ENCODE measurements at places on chromosomes 7 and 10.

DNA sequence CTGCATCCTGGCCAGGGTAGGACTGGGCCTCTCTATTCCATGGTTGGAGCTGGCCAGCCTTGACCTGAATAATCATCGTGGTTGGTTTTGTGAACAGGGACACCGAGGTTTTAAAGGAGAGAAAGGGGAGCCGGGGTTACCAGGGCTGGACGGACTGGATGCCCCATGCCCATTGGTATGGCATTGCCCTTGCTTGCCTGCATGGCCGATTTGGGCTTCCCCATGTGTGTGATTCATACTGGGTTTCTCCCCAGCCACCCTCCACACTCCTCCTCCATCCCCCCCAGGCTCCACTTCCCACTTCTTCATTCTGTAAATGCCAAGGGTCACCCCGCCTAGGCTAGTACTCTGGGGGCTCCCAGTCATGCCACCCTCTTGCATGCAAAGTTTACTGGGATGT, 98.8 kb upstream of the MACROH2A2 start:
- DNase-seq = no peak

DNA sequence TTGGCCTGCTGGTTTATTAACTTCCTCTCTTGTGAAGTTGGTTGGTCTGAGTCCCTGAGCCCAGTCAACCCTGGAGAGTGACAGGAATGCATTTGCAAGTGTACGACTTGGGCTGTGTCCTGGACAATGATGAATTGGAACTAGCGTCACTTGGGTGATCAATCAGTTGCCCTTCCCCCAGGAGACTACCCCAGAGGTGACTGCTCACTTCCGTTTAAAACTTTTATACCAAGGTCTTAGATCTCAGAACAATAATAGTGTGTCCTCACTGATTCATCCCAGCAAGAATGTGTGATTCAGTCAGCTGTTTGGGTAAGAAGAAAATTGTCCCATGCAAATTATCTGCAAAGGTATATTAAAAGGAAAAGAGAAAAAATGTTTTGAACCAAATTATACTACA, 102.9 kb upstream of the ARMC3 start:
- no peak for DNase-seq

DNA sequence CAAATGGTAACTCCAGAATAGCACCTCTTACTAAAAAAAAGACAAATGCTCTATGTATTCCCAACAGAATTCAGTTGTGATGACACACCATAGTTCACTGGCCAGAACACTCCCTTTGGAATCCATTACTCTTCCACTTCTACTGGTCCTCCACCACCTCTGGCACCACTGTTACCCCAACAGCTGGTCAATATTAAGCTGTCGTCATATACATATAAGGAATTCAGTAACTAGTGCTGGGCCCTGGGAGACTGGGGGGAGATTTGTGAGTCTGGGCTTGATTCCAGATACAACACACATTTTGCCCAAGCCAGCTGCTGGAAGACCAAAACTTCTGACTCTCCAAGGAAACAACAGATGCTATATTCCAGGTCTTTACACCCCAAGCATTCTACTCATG, 26.0 kb upstream of the ITGA8 start:
- peak; percentile 71 for DNase-seq

GRCh38 chr7:136030330-136030729, 53.2 kb upstream of the MTPN start:
- DNase-seq = no peak

GRCh38 chr7:19665399-19666008, 43.3 kb downstream of the POLR1F start:
- DNase-seq = no peak

DNA sequence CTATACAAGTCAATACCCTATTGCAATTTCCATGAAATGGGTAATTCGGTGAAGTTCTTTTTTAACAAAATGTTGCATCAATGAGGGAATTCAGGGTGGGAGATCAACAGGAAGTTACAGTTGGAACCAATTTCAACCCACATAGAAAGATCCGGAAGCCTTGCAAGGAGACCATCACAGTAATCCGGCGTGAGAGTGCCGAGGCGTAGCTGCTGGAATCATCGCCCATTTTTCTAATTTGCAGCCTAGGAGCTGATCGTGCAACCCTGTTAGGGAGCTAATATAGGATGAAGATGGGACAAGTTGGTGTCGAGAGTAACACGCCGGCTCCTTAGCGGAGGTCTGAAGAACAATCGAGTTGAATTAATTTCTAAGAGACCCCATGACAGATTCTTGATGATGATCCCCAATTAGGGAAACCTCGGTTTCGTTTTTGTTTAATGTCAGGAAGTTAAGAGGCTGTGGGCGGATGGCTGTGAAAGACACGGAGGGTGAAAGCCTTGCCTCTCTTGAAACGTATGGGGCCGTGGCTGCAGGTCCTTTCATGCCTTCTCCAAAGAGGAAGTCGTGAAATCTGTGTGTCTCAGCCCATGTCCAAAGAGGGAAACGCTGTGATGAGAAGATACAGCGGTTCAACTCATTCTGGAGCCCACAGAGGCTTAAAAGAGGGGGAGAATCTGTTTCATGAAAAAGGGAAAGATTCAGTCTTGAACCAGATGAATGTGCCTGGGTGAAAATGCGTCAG, 51.2 kb upstream of the CARD11 start:
- no peak for DNase-seq

DNA sequence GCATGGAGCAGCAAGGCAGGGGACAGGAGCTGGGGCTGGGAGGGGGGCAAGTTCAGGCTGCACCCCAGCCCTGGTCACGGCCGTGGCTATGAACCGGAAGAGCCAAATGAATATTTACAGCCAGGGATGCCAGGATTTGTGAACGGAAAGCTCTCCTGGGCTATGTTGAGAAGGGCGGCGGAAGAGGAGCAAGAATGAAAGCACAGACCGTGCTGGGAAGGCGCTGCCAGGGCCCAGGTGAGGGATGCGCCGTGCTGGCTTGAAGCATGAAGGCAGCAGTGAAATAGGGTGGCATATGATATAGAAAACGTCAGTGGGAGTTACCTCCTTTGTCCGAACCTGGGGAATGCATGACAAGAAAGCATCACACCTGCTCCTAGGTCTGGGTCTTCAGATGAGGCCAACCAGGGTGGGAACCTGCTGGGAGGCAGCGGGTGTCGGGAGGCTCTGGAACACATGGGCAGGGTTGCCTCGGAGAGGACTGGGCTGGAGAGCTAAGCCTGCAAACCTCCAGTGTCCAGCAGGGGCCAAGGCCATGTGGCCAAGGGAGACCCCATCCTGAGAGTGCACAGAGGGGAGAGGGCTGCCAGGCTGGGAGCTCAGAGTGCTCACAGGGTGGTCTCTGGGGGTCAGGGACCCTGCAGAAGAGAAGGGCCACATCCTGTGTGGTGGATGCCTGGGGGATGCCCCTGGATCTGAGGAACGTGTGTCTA, 120.6 kb upstream of the TCERG1L start:
- DNase-seq = no peak

DNA sequence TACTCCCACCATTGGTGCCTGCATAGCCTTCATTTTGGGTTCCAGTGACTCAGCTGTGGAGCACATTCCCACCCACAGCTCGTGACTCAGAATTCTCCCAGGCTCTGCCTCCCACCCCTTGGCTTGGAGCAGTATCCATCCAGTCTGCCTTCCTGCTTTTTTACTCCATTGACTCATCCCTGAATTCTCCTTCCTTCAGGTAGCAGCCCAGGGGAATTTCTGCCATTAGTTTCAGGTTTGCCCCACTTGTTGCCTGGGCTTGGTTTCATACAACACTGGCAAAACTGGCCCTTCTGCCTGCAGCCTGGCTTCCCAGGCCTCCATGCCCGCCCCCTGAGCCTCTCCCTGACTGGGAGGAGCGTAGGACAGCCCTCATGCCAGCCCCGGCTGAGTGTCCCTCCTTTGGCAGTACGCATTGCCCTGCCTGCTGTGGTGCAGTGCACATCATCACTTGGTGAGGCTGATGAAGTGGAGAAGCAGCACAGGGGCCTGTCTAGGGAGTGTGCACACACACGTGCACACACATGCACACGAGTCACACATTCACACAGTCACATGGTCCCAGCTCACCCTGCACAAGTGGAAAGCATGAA, 55.0 kb downstream of the SNX10 start:
- no peak for DNase-seq

GRCh38 chr10:62046522-62047227, 145.2 kb downstream of the ARID5B start:
- DNase-seq = no peak

DNA sequence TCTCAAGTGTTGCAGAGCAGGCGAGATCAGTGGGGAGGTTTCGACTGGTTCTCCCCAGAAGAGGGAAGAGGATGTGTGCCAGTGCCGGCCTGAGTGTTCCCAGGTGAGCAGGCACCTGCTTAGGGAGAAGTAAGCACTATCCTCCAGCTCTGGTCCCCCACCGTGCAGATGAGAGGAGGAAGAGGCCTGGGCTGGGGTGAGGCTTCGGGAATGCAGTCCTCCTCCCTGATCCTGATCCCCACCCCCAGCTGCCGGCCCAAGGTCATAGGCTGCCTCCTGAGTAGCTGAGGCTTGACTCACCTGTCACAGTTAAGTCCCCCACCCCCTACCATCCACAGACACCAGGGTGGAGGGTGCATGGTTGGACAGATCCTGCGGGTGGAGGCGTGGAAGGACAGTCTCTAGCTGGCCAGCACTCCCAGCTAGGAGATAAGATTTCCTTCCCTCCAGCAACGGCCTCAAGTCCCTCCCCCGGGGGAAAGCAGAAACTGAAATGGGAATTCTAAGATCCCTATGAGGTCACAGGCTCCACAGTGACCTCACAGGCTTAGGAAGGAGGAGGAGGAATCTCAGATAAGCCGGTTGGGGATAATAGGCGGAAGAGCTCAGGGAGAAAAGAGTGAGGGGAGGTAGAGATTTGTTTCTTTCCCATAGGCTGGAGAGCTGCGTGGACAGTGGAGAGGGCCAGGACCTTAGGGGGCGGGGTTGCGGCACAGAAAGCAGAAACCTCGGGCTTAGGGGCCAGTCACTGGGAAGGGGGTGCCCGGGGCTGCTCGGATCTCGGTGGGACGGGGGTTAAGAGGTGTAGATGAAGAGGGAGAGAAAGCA, 1.0 kb downstream of the LRCH4 start:
- DNase-seq = no peak

DNA sequence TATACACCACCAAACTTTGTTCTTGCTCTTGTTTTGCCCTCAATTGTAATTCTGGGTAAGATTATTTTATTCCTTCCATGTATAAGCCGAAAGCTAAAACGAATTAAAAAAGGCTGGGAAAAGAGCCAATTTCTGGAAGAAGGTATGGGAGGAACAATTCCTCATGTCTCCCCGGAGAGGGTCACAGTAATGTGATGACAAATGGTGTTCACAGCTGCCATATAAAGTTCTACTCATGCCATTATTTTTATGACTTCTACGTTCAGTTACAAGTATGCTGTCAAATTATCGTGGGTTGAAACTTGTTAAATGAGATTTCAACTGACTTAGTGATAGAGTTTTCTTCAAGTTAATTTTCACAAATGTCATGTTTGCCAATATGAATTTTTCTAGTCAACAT, 12.5 kb upstream of the CFAP69 start:
- DNase-seq = no peak

GRCh38 chr10:87000491-87000890, 19.6 kb upstream of the FAM25A start:
- no peak for DNase-seq

DNA sequence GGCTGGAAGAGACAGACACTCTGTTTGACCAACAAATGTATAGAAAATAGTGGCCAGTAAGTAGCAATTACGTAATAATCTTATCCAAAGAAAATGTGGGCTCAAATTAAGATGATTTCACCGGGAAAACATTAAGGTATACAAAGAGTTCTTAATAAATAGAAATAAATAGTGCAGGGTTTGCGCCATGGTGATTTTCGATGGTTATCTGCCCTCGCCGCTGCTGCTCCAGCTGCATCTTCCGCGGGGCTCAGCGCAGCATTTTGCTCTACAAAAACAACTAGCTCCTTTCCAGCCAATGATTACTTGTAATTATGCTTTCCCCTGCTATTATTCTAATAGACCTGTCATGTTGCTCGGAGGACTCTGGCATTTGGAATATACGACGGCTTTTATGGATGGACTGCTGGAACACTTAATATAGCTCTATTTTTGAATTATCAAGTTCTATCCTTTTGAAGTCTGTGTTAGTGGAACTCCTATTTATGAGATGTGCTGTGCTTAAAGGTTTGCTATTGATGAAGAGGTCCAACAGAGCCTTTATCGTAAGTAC, 103.8 kb downstream of the BUB3 start:
- no peak for DNase-seq

GRCh38 chr10:22560913-22561239, 153.5 kb downstream of the PIP4K2A start:
- no peak for DNase-seq

- no peak for DNase-seq
Measured at GRCh38 chr10:29430101-29430500, 141.2 kb downstream of the LYZL1 start.

DNA sequence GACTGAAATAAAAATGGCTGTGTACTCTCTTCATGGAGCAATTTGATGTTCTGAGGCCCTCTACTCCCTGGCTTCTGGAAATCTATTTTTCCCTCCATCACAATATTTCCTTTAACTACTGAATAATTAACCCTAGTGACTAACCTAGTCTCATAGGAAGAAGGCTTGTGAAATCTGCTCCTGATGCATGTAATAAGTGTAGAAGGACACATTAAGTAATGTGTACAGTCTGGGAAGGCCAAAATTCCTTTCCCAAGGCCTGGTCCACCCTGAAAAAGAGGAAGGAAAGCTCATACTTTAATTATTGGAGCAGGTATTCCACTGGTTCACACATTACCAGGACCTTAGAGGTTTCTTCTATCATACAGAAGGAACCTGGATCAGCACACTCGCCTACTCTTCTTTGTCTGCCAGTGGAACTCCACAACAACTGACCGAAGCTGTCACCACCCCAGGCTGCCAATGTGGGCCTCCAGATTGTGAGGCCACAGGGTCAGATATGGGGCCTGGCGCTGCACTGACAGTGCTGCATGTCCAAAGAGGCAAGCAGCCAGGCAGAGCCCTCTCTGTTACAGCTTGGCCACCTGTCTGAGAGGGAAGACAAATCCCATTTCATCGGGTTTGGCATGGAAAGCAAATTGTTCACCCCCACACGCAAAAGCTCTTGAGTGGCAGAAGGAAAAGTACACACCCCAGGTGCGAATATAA, 54.4 kb upstream of the FAM133B start:
- DNase-seq = no peak

- no peak for DNase-seq
Measured at GRCh38 chr10:118471863-118472262, 123.6 kb downstream of the PRLHR start.

GRCh38 chr7:37391791-37392672, 56.6 kb downstream of the ELMO1 start:
- DNase-seq = no peak

- no peak for DNase-seq
Measured at GRCh38 chr10:84706431-84706830, 378.0 kb downstream of the CCSER2 start.

- no peak for DNase-seq
Measured at GRCh38 chr7:95766657-95767056, 5.7 kb upstream of the DYNC1I1 start.

- no peak for DNase-seq
Measured at GRCh38 chr10:63547628-63548360, 26.6 kb downstream of the REEP3 start.

DNA sequence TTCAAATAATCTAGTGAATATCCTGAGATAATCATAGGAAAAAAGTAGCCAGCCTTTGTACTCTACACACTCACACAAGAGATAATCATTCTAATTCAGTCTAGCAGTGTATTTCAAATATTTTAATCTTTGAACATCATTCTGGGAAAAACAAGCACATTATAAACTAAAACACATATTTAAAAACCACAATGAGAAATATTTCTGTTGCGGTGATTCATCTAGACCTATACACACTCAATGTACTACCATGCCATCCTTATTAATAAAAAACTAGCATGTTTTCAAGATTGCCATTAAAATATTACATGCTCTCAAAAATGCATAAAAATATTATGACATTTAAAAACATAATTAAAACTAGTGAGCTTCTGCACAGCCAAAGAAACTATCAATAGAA, 11.8 kb downstream of the COG5 start:
- no peak for DNase-seq

Data from left renal pelvis (tissue), 4 donors.